Aorta (tissue), 5 donors: ENCODE measurements at places on chromosomes 3 and 15. TPM values are rescaled to one million over a fixed set of nuclear protein-coding genes. Genes with fewer than 3 reads are reported as not detected.

- H3K27ac ChIP-seq: no peak overlapping the region
- H3K27me3 ChIP-seq: no peaks in the 10 kb centered on the region
- DNase-seq: no peak
Measured at GRCh38 chr3:85783291-85783690, 824.5 kb downstream of the CADM2 start.

DNA sequence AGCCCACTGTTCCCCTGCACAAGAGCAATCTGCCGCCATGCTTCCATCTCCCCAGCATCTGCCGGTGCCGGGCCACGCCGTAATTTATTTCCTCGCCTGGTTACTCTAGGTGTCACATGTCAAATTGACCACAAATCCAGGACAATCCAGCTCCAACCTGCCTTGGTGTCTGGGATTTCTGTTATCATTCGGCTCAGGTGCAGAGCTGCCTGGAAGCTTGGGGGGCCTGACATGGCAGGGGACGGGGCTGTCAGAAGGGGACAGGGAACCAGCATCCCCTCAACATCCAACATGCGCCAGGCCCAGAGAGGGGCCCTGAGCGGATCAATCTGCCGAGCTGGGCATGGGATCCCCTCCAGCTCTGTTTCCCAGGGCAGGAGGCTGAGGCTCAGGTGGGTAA lies 47.9 kb downstream of the HMCES start:
- no peaks in the 10 kb centered on the region for H3K36me3 ChIP-seq
- no peaks in the 10 kb centered on the region for H3K4me1 ChIP-seq
- no peak overlapping the region for H3K4me3 ChIP-seq
- H3K27me3 ChIP-seq: no peaks in the 10 kb centered on the region
- no peak overlapping the region for H3K27ac ChIP-seq

DNA sequence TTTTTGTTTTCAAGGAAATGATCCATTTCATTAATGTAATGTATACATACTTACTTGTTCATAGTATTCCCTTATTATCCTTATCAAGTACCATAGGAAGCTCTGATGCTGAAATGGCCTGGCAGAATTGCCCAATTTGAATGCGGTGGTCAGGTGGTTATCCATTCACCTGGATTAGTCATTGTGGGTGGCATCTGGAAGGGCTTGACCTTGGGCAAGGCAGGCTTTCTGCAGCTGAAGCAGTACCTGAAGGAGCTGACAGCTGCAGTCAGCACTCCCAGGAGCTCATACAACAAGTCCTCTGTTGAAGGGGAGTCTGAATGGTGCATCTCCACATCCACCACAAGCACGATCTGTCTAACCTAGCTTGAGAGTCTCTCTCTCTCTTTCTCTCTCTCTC lies 12.2 kb upstream of the IQCF5 start:
- DNase-seq: no peak
- no peak overlapping the region for H3K4me3 ChIP-seq
- no peaks in the 10 kb centered on the region for H3K27me3 ChIP-seq
- H3K27ac ChIP-seq: no peak overlapping the region
- H3K36me3 ChIP-seq: no peaks in the 10 kb centered on the region
- no peaks in the 10 kb centered on the region for H3K4me1 ChIP-seq

GRCh38 chr3:9861626-9862130 lies 17.9 kb upstream of the RPUSD3 start:
- no peaks in the 10 kb centered on the region for H3K36me3 ChIP-seq
- H3K27ac ChIP-seq: no peak overlapping the region
- no peaks in the 10 kb centered on the region for H3K4me1 ChIP-seq
- H3K4me3 ChIP-seq: no peak overlapping the region
- DNase-seq: no peak

GRCh38 chr3:192258721-192259120 lies 468.6 kb downstream of the FGF12 start:
- no peak for DNase-seq
- H3K36me3 ChIP-seq: no peaks in the 10 kb centered on the region
- no peak overlapping the region for H3K27ac ChIP-seq

GRCh38 chr15:69562116-69562515 lies 109.5 kb downstream of the RPLP1 start:
- no peak for DNase-seq
- no peaks in the 10 kb centered on the region for H3K36me3 ChIP-seq
- no peaks in the 10 kb centered on the region for H3K4me1 ChIP-seq
- H3K27ac ChIP-seq: no peak overlapping the region
- H3K27me3 ChIP-seq: no peaks in the 10 kb centered on the region

GRCh38 chr3:177478170-177478867 lies 281.0 kb upstream of the TBL1XR1 start:
- peaks cover 5% of the 10 kb centered on the region for H3K4me1 ChIP-seq
- no peaks in the 10 kb centered on the region for H3K27me3 ChIP-seq
- H3K27ac ChIP-seq: peak overlapping the region; percentile 68
- no peak overlapping the region for H3K4me3 ChIP-seq

The SLC9A9 gene
- 12.6 TPM for total RNA-seq

The SERPINI2 gene
- total RNA-seq: 0.51 TPM
